ENCODE measurements at places on chromosomes 4 and X.

- no peak overlapping the region for H3K27ac ChIP-seq
- no peaks in the 10 kb centered on the region for H3K36me3 ChIP-seq
- no peaks in the 10 kb centered on the region for H3K27me3 ChIP-seq
- no peak overlapping the region for H3K4me3 ChIP-seq
These were observed 105.4 kb upstream of the ANK2 start for GRCh38 chr4:112944006-112944405.

DNA sequence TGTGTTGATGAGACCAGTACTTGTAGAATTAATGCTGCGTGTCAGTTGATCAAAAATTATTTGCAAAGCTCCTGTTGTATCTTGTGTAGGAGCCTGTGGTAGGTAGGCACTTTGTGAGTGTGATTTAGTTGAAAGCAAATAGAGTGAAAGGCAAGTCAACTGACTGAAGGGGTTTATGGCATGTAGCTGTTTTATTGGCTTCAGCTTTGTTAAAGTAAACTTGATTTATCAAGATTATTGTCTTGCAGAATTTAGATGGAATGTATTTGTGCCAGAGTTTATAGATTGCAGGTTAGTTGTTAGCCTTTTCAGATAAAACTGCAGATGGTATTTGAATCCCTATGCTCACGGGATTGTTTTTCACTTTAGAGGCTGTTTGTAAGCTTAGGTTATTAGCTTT lies 128.0 kb downstream of the FRAS1 start:
- no peak overlapping the region for H3K27ac ChIP-seq
- H3K27me3 ChIP-seq, result no peaks in the 10 kb centered on the region
- DNase-seq, result no peak
- peaks cover 15% of the 10 kb centered on the region for H3K4me1 ChIP-seq

GRCh38 chrX:69216911-69217310 lies 51.7 kb upstream of the PJA1 start:
- H3K27ac ChIP-seq, result peak overlapping the region; percentile 65
- no peak overlapping the region for H3K4me3 ChIP-seq
- H3K27me3 ChIP-seq, result no peaks in the 10 kb centered on the region
- peak; percentile 82 for DNase-seq
- no peaks in the 10 kb centered on the region for H3K4me1 ChIP-seq

- DNase-seq, result no peak
- H3K36me3 ChIP-seq, result no peaks in the 10 kb centered on the region
- H3K27me3 ChIP-seq, result no peaks in the 10 kb centered on the region
- no peak within 1 kb of the TSS for H3K27ac ChIP-seq
- no peak within 1 kb of the TSS for H3K4me3 ChIP-seq
These were observed at the start of gene SRPX for GRCh38 chrX:38220415-38221390. TSS of gene SRPX (minus strand) at chrX:38220871. CDS start at chrX:38220792, 79 bp downstream.

DNA sequence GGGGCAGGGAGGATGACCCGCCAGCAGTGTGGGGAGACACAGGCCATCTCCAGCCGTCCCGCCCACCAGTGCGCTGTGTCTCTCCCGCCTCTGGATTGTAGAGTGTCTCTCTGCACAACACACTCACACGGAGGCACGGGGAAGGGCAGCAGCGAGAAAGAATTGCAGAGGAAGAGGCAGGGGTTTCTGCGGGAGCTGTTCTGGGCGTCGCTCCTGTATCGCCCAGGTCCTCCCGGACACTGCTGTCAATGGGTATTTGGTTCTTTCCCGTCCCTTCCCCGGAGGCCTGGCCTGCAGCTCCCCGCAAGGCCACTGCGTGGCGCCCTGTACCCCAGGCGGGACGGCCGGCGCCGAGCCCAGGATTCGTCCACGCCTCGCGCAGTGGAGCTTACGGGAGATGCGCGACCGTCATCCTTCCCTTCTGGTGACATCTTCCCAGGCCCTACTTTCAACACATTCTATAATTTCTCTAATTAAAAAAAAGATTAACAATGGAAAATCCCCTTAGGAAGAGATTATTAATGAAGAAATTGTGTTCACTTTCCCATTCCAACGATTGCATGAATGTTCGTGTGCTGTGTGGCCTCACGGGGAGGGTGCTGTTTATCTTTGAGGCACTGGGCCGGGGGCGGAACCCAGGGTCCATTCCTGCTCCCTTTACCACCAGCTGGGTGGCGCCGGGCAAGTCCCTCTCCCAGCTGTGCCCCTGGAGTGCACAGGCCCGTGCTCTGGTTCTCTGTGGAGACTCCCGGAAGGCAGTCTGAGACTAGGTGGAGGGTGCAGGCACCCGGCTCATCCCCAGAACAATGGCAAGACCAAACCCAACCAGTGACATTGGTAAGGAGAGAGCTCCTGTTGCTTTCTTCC lies 95.7 kb downstream of the CPZ start:
- no peaks in the 10 kb centered on the region for H3K27me3 ChIP-seq
- no peak overlapping the region for H3K4me3 ChIP-seq
- no peaks in the 10 kb centered on the region for H3K4me1 ChIP-seq
- H3K36me3 ChIP-seq, result no peaks in the 10 kb centered on the region

DNA sequence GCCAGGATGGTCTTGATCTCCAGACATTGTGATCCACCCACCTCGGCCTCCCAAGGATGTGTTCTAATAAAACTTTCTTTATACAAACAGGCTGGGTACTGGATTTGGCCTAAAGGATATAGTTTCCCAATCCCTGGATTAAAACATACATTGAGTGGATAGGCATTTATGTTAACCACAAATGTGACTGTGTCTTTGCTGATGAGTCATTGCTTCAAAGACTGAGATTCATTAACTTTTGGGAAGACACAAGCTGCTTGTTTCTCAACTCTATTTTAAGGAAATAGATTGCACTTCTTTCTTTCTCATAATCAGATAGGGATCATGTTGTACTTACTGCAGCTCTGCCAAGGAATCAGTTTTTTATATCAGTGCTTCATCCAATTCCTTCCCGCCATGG lies 131.3 kb upstream of the AGA start:
- H3K27me3 ChIP-seq, result no peaks in the 10 kb centered on the region
- no peaks in the 10 kb centered on the region for H3K4me1 ChIP-seq
- no peaks in the 10 kb centered on the region for H3K36me3 ChIP-seq
- H3K4me3 ChIP-seq, result no peak overlapping the region
- no peak for DNase-seq

GRCh38 chr4:19925516-19925915 lies 326.2 kb upstream of the SLIT2 start:
- no peaks in the 10 kb centered on the region for H3K36me3 ChIP-seq
- H3K4me1 ChIP-seq, result peaks cover 6% of the 10 kb centered on the region
- H3K4me3 ChIP-seq, result no peak overlapping the region
- H3K27me3 ChIP-seq, result no peaks in the 10 kb centered on the region

Data from thyroid gland (tissue), 4 donors.